Mesenteric fat pad (tissue), 1 donor: ENCODE measurements at places on chromosomes 11 and 22. TPM values are rescaled to one million over a fixed set of nuclear protein-coding genes. Genes with fewer than 3 reads are reported as not detected.
A peak's percentile ranks its signal among the peaks of the same experiment; 100 is the strongest.

CCDC116 gene
- 0.39 TPM for total RNA-seq

DNA sequence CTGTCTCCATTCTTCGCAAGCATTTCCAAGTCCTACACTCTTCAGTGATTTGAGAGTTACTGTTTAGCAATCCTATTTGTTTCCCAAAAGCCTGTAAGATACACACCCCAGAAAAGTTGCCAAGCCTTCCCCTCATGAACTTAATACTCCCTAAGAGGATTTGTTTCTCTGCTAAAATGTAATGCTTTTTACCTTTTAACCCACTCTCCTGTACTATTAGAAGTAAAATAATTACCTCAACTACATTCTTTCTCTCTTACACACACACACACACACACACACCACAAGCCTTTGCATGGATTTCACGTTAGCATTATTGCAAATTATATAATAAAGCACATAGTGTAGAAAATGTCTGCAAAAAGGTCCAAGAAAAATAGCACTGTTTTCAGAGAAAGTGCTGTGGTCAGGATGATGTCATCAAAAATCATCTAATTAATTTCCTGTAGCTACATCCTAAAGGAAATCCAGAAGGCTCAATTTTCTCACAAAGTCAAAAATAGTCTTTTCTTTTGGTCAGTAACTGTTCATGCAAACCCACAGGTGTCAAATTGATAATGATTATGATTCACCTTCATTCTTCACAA lies 364.1 kb upstream of the PITPNB start:
- no peak for DNase-seq

DNA sequence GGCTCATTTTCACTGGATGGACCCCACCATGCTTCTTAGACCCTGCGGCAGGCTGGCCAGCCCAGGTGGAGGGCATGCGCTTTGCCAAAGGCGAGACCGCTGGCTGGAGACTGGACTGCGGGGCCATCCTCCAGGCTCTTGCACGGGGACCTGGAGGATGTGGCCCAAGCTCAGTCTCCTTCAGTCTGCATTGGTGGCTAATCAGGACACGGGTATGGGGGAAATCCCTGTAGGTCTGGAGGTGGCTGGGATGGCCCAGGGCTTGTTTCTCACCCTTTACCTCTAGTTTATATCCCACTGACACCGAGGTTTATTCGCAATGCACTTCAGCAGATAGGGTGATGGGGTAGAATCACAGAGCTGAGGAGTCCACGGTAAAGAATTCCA lies 45.0 kb downstream of the BCR start:
- DNase-seq, result no peak

DNA sequence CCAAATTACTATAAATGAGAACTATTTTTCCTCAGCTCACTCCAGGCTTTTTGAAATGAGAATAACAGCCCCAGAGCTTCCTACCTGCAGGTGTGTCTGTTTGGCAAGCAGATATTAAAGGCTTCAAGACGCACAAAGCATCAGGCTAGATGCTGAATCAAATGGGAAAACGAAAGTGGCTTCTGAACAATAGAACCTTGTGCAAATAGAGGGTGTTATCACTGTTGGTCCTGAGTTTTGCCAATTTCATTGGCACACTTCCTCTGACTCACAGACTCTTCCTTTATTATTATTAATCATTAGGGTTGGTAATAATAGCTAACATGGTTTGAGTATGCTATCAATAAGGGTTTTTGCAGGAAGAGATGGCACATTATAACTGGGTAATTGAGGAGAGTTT lies 13.4 kb downstream of the SYT13 start:
- DNase-seq, result no peak

- DNase-seq, result no peak
Observed at GRCh38 chr11:18727479-18728236, 1.7 kb upstream of the IGSF22 start.

DNA sequence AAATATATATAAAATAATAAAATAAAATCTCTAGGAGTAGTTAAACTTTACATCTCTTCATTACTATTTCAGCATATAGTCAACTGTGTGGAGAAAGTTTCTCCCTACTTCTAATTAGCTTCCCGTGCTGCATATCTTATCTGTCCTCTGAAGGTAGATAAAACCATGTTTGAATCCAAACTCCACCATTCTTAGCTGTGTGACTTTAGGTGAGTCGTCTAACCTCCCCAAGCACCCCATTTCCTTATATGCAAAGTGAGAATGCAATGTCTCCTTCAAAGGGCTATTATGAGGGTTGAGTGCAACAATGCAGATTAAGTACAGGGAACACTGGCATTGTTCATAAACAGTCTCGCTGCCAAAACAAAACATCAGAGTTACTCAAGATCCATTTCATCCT lies 80.8 kb upstream of the DRD2 start:
- no peak for DNase-seq

GRCh38 chr22:43390872-43391271 lies 20.9 kb upstream of the MPPED1 start:
- no peak for DNase-seq

- no peak for DNase-seq
Observed at GRCh38 chr11:1484061-1484671, 2.4 kb downstream of the MOB2 start.

MYOD1 gene
- total RNA-seq, result not detected

UPK2 gene
- not detected for total RNA-seq

ARFGAP3 gene
- 57.3 TPM for total RNA-seq

ESAM gene
- total RNA-seq, result 84.0 TPM

- no peak for DNase-seq
Observed at GRCh38 chr11:134916421-134917213, 504.6 kb upstream of the B3GAT1 start.

GRCh38 chr11:69049490-69049867 lies 747 bp downstream of the TPCN2 start:
- no peak for DNase-seq

- DNase-seq, result no peak
Observed at GRCh38 chr11:58330861-58331260, 28.0 kb downstream of the OR5B17 start.

OR51B2 gene
- not detected for total RNA-seq

MYO7A gene
- total RNA-seq, result 23.2 TPM

DNA sequence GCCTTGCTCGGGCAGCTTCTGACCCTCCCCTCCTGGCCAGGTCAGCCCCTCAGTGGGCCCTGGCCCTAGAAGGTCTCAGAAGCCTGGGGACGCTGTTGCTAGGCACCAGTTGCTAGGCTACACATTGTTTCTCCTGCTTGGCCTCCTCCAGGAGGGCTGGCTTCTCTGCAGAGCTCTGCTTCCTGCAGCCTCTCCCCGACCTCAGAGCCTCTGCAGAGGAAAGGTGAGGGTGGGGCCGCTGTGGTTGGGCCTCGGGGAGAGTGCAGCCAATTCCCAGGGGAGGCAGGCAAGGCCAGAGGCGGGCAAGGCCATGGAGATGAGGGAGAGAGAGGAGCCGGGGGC lies 27.6 kb upstream of the LRRC10B start:
- DNase-seq, result no peak

- no peak for DNase-seq
Observed at GRCh38 chr11:2215230-2215560, 43.6 kb upstream of the TH start.

MS4A6A gene
- 196 TPM for total RNA-seq

GRCh38 chr11:99325847-99326246 lies 305.1 kb downstream of the CNTN5 start:
- DNase-seq, result no peak

GRCh38 chr11:33258631-33259205 lies 1.5 kb downstream of the HIPK3 start:
- DNase-seq, result no peak

DNA sequence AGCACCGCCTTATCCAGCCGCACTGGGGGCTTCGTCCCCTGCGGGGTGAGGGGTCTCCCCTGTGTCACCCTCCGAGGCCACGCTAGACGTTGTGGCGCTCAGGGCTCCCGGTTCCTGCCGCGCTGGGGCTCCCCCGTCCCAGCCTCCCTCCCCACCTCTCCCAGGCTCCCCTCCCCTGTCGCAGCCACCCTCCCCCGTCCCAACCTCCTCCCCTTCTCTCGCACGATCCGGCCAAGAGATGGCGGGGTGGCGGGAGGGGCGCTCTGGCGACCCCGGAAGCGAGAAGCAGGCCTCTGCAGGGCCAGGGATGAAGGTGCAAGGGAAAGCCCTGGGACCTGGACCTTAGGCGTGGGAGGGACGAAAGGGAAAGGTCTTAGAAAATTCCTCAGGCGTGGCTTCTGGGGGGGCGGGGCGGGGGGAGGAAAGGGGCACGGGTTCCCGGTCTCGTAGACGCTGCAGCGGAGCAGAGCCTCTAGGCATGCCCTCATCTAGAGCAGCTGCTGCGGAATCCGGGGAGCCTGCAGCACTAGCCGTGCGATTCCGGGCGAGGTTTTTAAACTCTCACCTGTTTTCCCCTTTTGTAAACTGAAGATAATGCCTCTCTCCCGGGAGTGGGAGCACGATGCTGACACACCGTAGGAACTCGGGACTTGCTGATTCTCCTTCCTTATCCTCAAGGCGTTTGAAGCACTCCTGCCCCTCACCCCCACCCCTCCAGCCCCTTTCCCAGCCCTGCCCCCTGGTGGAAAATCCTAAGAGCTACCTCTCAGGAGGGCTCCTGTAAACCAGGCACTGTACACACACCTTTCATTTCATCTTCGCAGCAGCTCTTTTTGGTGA lies 14.4 kb downstream of the KCNJ5 start:
- no peak for DNase-seq

- no peak for DNase-seq
Observed at GRCh38 chr11:39725081-39725480, 1734.4 kb downstream of the LRRC4C start.

DNA sequence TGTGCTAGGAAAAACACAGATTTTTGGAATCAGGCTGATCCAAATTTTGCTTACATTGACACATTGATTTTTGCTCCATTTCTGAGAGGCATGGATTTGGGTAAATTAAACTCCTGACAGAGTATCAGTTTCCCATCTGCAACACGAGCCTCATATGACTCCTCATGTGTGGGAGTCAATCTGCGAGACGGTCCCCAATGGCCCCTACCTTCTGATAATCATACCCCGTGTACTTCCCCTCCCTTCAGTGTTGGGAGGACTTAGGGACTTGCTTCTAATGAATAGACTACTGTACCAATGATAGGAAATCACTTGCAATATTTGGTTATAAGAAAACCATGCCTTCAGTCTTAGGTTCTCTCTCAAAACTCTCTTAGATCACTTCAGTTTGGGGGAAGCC lies 302.7 kb downstream of the ETS1 start:
- no peak for DNase-seq

- DNase-seq, result no peak
Observed at GRCh38 chr11:17471501-17471900, 5.1 kb downstream of the ABCC8 start.

- no peak for DNase-seq
Observed at GRCh38 chr11:69286374-69287371, 7.3 kb upstream of the MYEOV start.

DNA sequence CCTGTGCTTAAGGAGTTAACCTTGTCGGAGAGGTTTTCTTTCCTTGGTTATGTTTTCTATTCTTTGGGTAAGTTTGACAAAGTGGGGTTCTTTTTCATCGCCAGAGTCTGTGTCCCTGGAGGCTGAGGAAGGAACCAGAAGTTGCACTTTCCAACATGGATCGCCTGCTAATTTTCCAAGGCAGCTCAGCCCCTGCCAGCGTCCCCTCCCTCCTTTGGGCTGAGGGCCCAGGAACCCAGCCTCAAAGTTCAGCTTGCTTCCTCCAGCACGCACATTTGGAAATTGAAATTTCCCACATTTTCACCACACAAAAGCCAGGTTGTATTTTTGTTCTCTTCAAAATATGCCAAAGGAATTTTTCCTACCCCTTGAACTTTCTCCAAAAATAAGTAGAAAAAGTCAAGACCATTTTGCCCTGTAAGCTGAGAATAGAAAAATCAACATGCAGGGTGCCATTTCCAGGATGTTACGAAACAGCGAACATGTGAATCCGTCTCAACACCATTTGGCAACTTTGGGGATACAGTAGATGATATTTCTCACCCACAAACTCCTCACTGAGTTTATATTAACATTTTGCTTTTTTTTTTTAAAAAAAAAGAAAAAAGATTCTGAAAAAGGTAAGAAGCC lies 343.5 kb downstream of the TENM4 start:
- DNase-seq, result no peak

DNA sequence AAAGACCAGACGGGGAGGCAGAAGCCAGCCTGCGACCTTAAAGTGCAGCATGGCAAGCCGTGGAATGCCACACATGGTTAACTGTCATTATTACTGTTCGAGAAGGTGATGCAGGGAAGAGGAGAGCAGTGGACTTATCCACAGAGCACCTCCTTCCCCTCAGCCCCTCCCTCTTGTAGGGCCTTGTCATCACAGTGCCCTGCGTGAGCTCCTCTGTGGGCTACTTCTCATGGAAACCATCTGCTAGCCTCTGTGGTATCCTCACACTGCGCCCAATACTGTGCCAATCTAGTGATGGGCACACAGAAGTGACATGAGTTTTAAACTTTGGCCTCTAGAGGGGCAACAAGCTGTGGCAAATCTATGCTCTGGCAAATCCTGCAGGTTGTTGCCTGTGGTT lies 18.2 kb upstream of the CCDC134 start:
- no peak for DNase-seq

DNA sequence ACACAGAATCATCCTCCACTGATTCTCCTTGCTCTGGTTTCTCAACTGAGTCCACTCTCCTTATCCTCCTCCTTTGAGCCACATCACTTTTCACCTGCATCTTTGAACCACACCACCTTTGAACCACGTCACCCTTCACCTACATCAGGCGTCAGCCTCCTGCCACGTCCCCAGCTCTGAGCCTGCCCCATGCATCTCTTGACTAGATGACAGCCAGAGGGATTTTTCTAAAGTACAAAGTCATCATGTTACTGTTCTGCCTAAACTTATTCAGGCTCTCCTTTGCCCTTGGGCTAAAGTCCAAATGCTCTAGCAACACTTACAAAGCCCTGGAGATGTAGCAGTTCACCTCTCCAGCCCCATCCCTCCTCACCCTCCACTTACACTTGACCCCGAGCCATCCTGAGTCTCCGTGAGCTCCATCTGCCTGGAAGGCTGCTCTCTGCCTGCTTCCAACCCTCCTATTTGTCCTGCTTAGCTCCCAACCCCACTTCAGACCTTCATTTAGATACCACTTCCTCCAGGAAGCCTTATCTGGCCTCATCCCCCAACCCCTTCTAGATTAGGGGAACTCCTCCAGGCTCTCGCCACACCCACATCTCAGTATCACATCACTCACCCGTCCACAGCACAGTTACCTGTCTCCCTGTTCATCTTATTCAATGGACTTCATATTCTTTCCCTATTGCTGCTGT lies 3.7 kb upstream of the MS4A10 start:
- peak; percentile 83 for DNase-seq

GDPD4 gene
- not detected for total RNA-seq

DNA sequence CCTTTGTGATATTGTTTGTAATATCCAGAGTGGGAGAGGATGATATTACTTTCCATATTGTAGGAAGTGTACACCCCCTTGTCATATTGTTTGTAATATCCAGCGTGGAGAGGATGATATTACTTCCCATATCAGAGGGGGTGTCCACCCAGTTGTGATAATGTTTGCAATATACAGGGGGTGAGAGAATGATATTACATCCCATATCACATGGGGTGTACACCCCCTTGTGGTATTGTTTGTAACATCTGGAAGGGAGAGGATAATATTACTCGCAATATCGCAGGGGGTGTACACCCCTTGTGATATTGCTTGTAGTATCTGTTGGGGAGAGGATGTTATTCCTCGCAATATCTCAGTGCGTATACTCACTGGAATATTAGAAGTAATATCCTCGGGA lies 61.5 kb downstream of the PRSS23 start:
- DNase-seq, result no peak
